ENCODE measurements at places on chromosomes 1 and 21.

DNA sequence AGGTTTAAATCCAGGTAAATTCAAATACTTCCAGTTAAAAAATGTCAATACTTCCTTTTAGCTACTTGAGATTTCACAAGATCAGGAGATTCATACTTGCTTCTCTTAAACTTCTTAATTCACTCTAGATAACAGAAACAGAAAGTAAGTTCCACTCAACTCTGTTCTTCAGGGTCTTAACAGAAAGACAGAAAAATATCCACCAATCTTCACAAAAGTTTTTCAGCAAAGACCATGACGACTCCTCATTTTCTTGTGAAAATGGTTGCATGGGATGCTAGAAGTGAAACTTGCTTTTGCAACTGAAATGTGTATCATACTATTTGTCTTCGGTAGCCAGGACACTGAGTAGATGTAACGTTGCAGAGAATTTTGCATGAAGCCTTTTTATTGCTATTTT, 12.3 kb upstream of the LRRC8C start:
- DNase-seq: no peak

DNA sequence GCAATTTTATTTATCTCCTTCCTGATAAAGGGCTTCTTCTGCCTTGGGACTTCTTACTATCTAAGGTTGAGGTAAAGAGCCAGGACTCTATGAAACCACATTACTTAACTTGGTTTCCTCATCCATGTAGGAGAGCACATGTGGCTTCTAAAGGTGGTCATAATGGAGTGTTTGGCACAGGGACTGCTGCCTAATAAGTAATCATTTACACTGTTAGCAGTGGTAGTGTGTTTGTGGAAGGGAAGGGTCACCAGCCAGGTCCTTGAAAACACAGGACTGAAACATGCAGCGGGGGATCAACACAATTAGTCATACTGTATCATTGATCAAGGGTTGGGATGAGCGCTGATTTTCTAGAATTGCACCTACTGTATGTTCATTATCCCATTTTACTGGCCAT, 59.6 kb downstream of the UCK2 start:
- no peak for DNase-seq

DNA sequence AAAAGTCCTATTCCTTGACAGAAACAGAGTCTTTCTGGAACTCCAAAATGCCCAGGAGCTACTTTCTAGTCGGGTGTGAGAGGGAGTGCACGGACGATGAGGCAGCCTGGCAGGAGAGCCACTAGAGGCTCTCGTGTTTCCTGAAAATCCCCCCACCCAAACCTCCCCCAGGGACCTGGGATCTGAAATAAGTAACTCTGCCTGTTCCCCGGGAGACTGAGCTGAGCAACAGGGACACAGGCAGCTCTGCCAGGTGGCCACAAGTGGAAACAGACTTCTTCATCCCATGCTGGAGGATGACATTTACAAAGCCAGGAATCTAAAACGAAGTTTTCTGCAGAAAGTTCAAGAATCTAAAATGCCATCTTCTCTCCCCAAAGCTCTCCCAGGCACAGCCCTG, 77.1 kb downstream of the ITPKB start:
- DNase-seq: no peak

- DNase-seq: no peak
These were observed 287.1 kb upstream of the ADGRL4 start for GRCh38 chr1:79293611-79294010.
